Activated CD8-positive, alpha-beta T cell treated with anti-CD3 and anti-CD28 coated beads, Interleukin-2, amount 10 ng/mL, durations not matched to agents 7 days and 5 days (primary cell): ENCODE measurements at places on chromosomes 4 and X.

DNA sequence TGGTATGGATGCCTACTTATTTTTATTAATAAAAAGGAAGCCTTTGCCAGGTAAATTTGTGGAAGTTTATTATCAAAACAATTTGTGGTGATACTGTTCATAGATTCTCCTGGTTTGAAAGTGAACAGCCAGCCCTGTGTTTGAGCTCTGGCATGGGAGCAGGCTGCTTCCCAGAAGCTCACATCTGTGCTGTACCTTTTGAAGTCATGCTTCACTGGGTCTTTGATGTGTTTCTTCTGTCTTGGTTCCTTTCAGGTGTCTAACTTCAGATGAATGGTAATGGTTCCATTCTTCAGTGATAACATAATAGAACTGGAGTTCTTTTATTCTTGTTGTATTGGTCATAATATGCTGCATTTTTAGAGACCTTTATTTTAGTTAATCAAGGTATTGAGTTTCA lies 85.5 kb downstream of the BMPR1B start:
- DNase-seq: no peak

- no peak for DNase-seq
These were observed 467.7 kb downstream of the IDS start for GRCh38 chrX:149037281-149037870.

DNA sequence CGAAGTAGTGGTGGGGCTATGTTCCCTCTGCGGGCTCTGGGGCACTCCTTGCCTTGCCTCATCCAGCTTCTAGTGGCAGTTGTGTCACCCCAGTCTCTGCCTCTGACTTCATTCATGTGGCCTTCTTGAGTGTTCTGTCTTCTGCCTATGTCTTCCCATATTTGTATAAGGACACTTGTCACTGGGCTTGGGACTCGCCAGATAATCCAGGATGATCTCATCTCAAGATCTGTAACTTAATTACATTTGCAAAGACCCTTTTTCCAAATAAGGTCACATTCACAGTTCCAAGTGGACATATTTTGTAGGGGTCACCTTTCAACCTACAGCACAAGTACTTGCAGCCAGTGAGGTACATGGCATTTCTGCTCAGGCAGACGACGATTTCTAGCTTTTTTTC lies 30.3 kb upstream of the CLDN24 start:
- DNase-seq: no peak

DNA sequence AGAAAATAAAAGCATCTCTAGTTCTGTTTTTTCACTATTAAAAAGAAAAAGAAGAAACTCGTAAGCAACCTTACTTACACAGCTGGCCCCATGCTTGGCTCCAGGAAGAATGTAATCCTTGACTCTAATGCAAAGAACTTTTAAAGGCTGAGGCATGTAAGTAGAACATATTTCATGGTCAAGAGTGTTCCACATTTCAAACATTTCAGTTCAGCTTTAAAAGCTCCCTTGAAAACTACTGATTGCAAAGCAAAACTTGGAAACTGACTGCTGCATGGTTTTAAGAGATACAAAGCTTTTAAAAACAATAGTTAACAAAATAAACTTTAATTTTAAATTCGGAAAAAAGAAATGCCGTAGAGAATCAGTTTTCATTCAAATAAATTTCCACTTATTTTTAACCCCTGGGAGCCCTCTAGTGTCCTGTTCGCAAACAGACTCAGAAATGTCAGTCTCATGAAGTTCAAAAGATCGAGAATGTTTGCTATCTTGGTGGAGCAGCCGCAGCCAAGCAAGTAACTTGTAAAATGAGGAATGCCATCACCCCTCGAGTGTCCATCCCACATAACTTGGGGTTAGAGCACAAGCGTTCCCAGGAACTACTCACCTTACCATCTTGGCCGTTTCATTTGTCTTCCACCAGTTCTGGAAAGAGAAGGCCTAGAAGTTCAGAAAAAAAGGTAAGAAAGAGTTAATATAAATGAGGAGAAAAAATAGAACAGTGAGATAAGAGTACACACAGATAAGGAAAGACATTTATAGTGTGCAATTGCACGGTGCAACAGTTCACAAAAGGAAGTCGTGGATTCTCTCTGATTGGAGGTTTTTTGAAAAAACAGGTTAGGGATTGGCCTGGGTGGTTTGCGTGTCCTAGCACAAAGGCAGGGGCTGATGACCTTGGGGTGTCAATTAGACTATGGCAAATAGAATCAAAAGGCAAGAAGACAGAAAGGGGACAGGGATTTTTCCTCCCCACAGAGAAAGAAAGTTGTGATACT lies at the start of gene GASK1B:
TSS of gene GASK1B (minus strand) at position 765 of the 998 bp plus-strand sequence. CDS start 1,650 bp downstream, outside the sequence.
- peak; percentile 22 for DNase-seq

DNA sequence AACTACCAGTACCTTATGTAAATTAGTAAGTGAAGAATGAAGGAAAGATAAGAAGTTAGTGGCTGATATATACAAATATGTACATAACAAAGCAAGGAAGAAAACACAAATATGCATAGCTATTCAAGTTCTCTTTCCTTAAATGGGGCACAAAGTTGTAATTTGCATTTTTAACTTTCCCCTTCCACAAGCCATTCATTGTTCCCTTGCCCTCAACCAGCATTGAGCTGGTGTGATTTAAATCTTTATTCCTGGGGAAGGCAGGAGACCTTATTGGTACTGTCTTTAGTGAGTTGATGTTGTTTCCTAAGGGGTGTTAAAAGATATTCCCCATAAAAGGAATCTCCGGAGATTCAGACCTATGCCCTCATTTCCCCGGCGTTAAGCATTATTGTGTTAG lies 735.3 kb downstream of the PCDH18 start:
- no peak for DNase-seq

GRCh38 chr4:87865288-87865687 lies 32.5 kb downstream of the MEPE start:
- DNase-seq: no peak

DNA sequence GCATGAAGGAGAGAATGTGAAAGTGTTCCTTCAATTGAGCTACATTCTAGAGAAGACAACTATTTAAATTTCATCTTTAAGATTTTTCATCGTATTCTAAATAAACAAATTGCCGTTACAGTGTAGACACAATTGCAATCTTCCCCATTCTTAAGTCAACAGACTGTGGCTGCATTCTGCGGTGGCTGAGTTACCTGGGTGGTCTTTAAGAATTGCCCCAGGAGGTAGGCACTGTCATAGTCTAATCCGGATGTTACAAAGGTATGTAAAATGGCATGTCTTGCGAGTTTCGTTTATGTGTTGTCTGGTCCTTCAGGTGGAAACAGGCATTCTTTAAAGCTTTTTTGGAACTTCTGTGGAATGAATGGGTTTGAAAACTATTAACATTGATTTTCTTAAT lies 586.1 kb upstream of the PITX2 start:
- DNase-seq: no peak

GRCh38 chrX:56564921-56565840 lies 1.8 kb downstream of the UBQLN2 start:
- DNase-seq: peak; percentile 26

DNA sequence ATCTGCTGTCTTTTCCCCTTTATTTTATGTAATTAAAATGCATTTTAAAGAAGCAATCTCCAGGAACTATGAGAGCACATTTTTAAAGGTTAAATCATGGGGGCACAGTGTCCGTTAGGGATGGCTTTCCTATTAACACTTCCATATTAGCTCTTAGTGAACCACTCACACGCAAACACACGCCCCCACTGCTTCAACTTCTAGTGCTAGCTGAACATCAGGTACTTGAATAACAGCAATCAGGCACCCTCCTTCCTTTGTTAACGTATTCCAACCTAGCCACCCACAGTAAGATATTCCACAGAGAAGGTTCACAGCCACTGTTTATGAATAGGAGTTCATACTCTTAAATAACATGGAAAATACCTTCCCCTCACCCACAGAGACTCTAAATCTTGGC lies 9.3 kb downstream of the TMEM255A start:
- DNase-seq: no peak

- peak; percentile 24 for DNase-seq
These were observed 33.4 kb downstream of the C4orf54 start for GRCh38 chr4:99624141-99624719.

DNA sequence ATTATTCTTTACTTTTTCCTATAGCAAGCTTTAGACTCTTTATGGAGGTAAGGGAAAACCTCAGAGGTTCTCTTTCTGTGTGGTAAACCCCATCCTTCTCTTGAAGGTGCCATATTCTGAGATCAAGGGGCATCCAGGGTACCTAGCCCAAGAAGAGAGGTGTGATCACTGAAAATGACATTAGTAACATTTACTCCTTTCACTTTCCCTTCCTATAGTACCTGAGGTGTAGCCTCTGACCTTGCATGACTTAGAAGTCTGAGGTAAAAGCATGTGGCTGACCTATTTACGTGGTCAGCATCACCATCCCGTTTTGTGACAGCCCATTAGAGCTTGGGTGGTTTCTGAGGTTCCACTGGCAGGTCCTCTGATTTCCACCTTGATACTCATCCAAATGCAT lies 25.7 kb downstream of the SGMS2 start:
- DNase-seq: no peak

DNA sequence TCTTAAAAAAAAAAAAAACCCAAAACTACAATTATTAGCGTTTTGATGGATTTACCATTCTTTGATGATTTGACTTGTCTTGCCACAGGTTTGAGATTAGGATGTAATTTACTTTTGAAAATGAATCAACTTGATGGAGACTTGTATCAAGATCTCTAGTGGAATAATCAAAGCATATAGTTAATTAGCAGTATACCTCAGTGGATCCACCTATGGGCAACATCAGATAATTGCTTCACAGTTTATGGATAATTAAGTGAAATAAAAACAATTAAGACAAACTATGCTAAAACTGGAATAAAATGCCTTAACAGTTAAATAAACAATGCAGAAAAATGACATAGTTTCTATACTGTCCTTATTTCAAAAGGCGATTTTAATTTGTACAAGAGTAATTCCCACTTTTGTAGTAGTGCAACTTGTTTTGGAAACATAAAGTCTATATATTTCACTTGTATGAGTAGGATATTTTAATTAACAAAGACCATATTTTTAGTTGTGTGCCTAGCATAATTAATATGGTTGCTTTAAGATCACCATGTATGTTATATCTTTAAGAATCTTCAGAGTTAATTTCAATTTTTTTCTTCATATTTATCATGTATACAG lies 4.2 kb downstream of the CPEB2 start:
- no peak for DNase-seq

DNA sequence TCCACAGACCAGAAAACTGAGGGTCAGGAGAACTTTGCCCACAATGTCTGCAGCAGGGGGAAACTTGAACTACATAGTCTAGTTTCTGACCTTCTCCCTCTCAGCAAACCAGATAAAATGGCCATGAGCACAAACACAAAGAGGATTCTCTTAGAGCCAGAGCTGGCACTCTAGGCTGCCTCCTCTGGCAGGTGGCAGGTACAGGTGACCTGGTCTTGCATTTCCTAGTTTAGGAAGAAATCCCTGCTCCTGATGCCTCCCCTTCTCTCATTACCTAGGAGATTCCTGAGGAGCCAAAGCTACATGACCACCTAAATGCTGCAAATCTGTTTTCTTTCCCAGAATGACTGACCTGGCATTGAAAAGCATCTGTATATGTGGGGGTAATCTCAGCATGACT lies 45.1 kb downstream of the ARHGEF9 start:
- DNase-seq: no peak

- no peak for DNase-seq
These were observed 278.6 kb upstream of the DIPK2B start for GRCh38 chrX:45479196-45479834.

DNA sequence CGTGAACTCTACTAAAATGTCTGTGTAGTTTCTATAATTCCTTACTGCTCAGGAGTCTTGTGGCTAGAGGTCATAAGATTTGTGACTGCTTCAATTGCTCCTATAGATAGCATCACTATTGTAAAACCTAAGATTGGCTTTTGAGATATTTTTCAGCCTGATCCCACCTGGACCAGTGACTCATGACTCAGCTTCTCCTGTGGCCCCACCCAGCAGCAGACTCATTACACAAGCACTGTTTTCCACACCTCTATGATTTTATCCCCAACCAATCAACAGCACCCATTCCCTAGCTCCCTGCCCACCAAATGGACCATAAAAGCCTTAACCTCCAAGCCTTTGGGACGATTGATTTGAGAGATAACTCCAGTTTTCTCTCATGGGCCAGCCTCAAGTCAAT lies 1157.0 kb upstream of the INTU start:
- DNase-seq: no peak

DNA sequence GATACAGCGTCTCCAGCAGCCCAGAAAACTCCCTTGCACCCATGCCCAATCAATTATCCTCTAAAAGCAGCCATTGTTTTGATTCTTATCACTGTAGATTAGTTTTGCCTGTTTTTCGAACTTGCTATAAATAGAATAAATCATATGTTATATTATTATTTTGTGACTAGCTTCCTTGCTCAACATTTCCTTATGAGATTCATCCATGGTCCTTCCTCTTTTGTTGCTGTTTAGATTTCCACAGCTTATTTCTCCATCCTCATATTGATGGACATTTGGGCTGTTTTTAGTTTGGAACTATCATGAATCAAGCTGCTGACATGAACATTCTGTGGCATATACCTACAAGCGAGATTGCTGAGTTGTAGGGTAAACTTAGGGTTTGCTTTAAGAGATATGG lies 595.3 kb downstream of the BCOR start:
- DNase-seq: no peak

DNA sequence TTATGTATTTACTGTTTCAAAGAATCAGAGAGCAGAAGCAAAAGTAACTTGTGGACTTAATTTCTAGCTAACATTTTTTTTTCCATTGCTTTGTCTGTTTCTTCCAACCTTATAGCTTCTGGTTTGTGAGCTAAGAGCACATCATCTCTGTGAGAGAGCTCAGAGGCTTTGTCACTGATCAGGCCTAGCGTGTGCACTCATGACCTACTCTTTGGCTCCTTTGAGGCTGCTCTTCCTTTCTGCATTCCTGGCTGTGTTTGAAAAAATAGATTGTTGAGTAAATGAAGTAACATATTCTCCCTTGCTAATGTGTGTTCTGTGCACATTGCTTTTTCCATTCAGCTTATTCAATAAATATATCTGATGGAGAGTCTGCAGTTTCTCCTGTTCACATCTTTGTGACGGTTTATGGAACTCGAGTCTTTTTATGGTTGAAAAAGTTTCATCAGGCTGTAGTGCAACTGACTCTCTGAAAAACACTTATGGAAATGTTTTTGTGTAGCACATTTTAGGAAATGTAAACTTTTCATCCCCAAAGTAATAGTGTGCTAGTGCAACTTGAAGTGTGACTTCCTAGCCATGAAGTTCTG lies 133.0 kb downstream of the RAPGEF2 start:
- no peak for DNase-seq

DNA sequence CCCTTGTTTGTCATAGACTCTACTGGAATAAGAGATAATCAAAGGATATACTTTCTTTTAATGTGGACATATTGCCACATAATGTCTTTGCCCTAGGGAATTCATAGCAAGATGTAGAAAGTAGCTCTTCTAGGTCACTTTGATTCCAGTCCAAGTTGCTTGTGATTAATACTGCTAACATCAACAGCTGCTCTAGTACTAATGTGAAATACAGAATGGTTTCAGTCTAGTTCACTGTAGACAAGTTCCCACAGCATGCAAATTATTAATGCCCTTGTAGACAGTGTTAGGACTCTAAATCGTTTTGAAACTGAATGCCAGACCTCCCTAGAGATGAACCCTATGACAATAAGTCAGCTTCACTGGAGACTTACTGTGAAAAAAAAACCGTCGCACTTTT lies 494.6 kb upstream of the ATOH1 start:
- DNase-seq: no peak
